Activated CD8-positive, alpha-beta memory T cell treated with anti-CD3 and anti-CD28 coated beads, Interleukin-2, amount 50 U/mL, for 48 hours (primary cell): ENCODE measurements at places on chromosomes 11 and 22.
A peak's percentile ranks its signal among the peaks of the same experiment; 100 is the strongest.

DNA sequence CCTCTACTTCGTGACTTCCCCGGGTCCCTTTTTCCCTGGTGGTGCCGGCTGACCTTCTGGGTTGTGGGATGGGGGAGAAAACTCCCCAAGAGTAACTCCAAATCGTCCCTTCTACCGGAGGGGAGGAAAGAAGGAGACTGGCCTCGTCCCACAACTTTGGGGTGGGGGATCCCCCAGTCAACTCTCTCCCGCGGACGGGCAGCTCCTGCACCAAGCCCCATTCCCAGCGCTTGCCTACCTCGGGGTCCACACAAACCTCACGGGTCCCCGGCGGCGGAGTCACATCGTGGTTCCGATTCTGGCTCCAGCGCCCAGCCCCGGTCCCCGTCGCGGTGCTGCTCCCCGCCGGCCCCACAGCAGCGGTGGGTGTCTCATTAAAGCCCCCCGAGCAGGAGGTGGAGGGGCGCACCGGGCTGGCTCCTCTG lies 317 bp downstream of the BDNF start:
- DNase-seq, result peak; percentile 55

GRCh38 chr22:22508274-22509176 lies at the start of gene ZNF280B:
Gene ZNF280B (minus strand): TSS chr22:22508742. CDS start chr22:22489398, 19,344 bp downstream.
- peak; percentile 91 for DNase-seq

- no peak for DNase-seq
Measured at GRCh38 chr11:66468691-66469090, 2.0 kb downstream of the PELI3 start.

DNA sequence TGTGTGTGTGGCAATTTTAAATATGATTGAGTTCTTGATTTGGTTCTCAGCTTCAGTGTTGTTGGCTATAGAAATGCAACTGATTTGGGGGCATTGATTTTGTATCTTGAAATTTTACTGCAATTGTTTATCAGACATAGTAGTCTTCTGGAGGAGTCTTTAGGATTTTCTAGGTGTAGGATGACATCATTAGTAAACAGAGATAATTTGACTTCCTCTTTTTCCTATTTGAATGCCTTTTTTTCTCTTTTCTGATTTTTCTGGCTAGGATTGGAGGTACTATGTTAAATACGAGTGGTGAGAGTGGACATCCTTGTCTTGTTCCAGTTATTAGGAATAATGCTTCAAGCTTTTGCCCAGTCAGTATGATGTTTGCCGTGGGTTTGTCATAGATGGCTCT lies 124.9 kb downstream of the MSANTD4 start:
- no peak for DNase-seq

DNA sequence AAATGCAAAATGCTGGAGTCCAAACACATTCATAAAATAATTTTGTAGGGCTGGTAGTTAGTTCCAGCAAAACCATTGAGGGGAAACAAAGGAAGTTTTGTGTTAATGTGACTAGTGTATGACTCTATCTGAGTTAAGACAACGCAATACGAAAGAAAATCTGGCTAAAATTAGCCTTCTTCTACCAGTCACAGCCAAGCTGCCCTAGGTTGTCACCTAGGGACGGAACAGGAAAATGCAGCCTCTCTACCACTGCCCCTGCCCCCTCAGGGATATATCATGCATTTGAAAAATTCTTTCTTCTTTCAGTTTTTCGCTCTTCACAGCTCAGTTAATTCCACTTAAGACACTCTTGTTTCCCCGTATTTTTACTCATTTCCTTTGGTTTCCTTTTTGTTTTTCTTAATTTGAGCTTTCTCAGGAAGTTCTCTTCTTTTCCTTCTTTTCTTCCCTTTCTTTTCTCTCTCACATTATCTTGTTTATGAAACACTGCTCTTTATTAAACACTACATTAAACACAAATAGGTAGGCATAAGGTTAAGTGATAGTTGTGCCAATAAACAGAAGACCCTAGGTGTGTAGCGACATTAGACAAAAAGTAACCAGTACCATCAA lies 30.6 kb downstream of the KIRREL3 start:
- DNase-seq, result no peak

GRCh38 chr11:7591107-7591894 lies 77.5 kb downstream of the PPFIBP2 start:
- no peak for DNase-seq

- DNase-seq, result peak; percentile 63
Measured at GRCh38 chr22:37824674-37825641, 1.8 kb downstream of the GALR3 start.

DNA sequence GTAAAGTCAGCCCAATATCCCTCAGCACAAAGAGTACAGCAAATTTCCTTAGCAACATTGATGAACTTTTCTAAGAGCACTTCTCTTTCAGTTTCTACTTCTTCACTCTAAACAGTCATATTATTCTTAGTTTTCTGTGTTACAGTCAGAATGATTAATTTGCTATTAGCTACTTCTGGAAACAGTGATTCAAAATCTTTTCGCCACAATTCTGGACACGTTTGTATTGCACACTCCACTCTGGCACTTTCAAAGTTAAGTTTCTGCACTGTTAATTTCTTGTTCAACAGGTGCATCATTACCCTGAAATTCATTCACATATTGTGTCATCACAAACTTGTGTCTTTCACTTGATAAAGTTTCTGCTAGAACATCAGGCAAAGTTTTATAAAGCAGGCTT lies 22.5 kb downstream of the ABTB2 start:
- DNase-seq, result no peak

- DNase-seq, result no peak
Measured at GRCh38 chr11:76683161-76684095, 12.9 kb upstream of the LRRC32 start.

DNA sequence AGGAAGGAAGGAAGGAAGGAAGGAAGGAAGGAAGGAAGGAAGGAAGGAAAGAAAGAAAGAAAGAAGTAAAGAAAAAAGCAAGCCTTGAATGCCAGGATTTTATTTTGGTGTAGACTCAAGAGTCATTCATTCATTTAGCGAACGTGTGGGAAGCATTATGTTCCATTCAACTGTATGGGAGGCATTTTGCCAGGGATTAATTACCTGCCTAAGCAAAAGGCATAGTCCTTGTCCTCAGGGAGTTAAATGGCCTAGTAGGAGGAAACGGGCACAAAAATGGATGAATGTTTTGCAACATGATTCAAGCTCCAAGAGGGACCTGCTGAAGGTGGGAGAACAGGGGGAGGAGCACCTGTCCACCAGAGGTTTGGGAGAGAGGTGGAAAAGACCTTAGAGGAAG lies 16.2 kb upstream of the ZNRF3 start:
- no peak for DNase-seq

- no peak for DNase-seq
Measured at GRCh38 chr22:24380220-24380904, 47.0 kb upstream of the ADORA2A start.

DNA sequence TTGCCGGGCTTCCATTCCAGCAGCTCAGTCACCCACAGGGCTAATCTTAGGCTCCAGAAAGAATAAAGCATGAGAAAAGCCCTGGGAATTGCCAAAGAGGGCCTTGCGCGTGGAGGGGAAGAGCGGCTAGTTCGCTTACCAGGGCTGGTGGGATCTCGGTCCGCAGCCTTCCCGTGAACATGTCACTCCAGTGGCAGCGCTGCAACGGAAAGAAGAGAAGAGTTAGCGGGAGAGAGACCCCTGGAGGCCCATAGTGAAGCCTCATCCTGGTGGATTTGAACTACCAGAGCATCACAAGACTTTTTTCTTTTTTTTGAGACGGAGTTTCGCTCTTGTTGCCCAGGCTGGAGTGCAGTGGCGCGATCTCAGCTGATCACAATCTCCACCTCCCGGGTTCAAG lies 18.0 kb downstream of the RANGAP1 start:
- no peak for DNase-seq

DNA sequence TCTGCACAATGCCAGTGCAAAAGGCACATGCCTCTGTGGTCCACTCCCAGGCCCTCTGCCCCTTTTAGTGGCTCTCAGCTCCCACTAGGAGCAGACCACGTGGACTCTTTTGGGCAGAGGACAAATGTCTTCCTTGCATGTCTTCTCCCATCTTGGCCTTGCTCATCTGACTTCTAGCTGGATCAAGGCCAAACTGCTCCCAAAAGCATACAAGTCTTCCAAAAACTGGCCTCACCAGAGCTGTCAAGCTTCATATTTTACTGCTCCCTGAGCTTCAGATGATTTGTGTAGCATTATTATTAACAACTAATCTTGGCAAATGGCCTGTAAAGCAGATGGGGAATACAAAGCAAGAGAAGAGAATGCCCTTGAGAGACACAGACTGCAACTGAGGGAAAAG lies 6.9 kb downstream of the SMPD1 start:
- no peak for DNase-seq

GRCh38 chr11:128905345-128906184 lies 14.4 kb downstream of the KCNJ5 start:
- peak; percentile 66 for DNase-seq

DNA sequence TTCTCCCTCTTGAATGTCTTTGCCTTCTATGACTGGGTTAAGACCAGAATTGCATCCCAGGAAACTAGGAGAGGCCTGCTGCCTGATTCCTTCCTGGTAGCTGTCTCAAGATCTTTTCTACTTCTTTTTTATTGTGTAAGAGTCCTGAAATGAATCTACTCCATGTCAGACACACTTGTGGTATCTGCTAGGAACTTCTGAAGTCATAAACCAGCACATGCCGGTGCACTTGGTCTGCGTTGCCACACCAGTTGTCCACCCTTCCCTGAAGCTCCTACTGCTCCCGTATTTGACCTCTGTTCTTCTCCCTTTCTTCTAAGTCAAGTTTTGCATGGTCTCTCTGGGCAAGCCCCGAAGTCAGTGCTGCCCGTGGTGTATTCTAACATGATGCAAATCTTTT lies 644.2 kb downstream of the ETS1 start:
- DNase-seq, result no peak

DNA sequence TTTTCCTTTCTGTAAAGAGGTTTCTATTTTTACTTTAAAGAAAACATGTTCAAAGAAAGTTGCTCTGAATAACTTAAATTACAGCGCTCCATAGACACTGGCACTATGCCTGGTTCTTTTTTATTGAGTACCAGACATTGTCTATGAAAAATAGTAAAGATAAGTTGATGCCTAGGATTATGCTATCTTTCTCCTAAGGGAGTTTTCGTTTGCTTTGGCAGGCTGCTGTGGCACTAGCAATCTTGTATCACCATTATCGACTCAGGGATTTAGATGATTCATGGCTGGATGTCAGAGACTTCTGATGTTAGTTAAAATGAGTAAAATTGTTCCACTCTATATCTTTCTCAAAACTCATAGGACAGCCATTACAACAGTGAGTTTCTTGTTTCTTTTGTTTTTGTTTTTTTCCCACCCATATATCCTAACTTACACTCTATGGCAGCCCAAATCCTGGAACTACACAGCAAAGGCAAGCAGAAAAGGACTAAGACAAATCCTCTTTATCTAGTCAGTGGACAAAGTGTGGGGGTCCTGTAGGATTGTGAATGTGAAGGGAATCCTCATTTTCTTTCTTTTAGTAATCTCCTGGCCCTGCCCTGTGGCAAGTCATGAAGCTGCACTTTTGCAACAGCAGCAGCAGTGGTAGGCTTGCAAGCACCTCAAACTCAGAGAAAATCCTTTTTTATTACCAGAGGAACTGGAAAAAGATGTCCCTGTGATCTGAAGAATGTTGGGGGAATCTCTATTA lies 20.7 kb downstream of the SLN start:
- DNase-seq, result no peak

- no peak for DNase-seq
Measured at GRCh38 chr22:20782596-20783299, 8.8 kb downstream of the SERPIND1 start.

GRCh38 chr22:50201191-50202129 lies 649 bp downstream of the SELENOO start:
- no peak for DNase-seq

GRCh38 chr11:32870676-32871075 lies 21.9 kb upstream of the QSER1 start:
- no peak for DNase-seq

DNA sequence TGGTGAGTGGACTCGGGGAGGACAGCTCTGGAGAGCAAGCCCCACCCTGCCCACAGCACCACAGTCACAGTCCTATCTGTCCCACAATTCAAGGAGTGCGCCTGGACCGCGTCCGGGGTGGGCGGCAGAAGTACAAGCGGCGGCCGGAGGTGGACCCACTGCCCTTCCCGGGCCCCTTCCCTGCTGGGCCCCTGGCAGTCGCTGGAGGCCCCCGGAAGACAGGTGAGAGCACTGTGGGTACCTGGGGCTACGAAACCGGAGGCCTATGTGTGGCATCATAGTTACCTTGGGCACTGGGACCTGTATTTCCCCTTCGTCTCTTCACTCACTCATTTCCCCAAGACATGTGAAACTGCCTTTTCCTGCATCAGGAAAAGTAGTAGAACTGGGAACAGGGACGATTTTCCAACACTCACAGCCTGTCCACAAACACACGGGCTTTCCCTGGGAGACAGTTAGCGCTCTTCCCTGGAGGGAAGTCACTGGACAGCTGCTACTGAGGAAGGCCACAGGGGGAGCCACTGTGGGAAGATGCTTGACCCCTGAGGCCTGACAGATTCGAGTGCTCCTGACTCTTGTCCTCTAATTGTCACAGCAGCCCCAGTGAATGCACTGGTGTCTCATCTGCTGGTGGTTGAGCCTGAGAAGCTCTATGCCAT lies 3.1 kb downstream of the TRMT112 start:
- no peak for DNase-seq

DNA sequence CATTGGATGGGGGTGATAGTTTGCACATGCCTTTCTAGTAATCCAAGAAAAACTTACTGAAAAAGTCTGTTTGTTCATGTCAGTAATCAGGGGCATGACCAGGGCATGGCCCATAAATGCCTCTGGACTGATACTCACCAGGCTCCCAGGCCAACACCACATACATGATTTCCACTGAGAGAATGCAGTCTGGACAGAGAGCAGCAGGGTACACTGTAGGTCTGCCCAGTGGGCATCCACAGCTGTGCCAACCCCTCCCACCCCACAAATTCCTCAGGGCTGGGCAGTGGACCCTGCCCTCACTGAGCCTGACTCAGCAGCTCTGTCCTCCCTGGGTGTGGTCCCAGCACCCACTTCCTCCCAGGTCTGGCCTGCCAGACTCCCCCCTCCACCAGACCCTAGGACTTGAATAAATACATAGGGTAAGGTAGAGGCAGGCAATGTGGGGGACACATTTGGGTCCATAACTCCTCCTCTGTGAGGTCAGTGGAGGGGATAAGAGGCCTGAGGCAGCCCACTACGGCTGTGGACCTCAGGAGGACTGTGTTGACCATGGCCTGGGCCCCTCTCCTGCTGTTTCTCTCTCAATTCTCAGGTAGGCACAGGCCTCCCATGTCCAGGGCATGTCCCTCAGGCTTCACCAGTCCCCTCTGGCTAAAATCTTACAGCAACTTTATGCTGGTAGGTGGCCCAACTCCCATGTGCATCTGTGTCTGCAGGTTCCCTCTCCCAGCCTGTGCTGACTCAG lies 92.2 kb upstream of the TOP3B start:
- no peak for DNase-seq
